ENCODE measurements at places on chromosomes 2 and 18. TPM values are rescaled to one million over a fixed set of nuclear protein-coding genes. Genes with fewer than 3 reads are reported as not detected.

CNGA3 gene
- not detected for total RNA-seq

SERPINB11 gene
- total RNA-seq = not detected

LBH gene
- 93.5 TPM for total RNA-seq

SLC5A7 gene
- 0.28 TPM for total RNA-seq

GAL3ST2 gene
- total RNA-seq = 0.29 TPM

TCF23 gene
- total RNA-seq = 32.5 TPM

GALNT5 gene
- 8.1 TPM for total RNA-seq

LOXHD1 gene
- not detected for total RNA-seq

CHRNG gene
- total RNA-seq = not detected

PROKR1 gene
- total RNA-seq = not detected

PLEKHH2 gene
- total RNA-seq = 54.7 TPM

GNAL gene
- 4.6 TPM for total RNA-seq

GNLY gene
- not detected for total RNA-seq

GALR1 gene
- not detected for total RNA-seq

BOLL gene
- not detected for total RNA-seq

KCNS3 gene
- 4.8 TPM for total RNA-seq

MORN2 gene
- total RNA-seq = 2.0 TPM

MYOM1 gene
- total RNA-seq = 8.2 TPM

EML6 gene
- 0.26 TPM for total RNA-seq

C1QL2 gene
- not detected for total RNA-seq

GLB1L gene
- total RNA-seq = 8.2 TPM

DOK6 gene
- total RNA-seq = 1.2 TPM

RUFY4 gene
- 0.07 TPM for total RNA-seq

RETREG2 gene
- total RNA-seq = 216 TPM

NRP2 gene
- 156 TPM for total RNA-seq

KANSL1L gene
- total RNA-seq = 81.8 TPM

GRHL1 gene
- total RNA-seq = 2.8 TPM

SLC40A1 gene
- 252 TPM for total RNA-seq

SERPINB7 gene
- not detected for total RNA-seq
